ENCODE measurements at places on chromosomes 1 and 21. TPM values are rescaled to one million over a fixed set of nuclear protein-coding genes. Genes with fewer than 3 reads are reported as not detected.

DNA sequence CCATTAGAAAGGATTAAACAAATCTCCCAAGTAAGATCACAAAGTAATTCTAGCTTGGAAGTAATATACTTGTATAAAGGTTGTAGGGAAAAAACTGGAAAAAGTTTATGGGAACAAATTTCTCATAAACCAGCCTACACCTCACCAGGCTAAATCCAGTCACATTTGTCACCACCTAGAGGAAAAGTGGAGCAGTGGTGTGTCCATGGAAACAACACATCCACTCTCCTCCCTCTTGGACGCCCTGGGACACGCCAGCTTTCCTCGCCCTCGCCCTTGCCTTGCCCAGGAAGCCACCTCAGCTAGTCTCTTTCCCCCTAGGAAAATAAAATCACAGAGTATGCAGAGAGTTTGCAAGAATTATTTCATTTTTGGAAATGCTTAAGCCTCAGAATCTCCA, 2.2 kb downstream of the PALMD start:
- H3K27ac ChIP-seq: peak overlapping the region; percentile 55
- H3K4me1 ChIP-seq: no peaks in the 10 kb centered on the region
- peak overlapping the region; percentile 36 for H3K4me3 ChIP-seq
- H3K36me3 ChIP-seq: no peaks in the 10 kb centered on the region

DNA sequence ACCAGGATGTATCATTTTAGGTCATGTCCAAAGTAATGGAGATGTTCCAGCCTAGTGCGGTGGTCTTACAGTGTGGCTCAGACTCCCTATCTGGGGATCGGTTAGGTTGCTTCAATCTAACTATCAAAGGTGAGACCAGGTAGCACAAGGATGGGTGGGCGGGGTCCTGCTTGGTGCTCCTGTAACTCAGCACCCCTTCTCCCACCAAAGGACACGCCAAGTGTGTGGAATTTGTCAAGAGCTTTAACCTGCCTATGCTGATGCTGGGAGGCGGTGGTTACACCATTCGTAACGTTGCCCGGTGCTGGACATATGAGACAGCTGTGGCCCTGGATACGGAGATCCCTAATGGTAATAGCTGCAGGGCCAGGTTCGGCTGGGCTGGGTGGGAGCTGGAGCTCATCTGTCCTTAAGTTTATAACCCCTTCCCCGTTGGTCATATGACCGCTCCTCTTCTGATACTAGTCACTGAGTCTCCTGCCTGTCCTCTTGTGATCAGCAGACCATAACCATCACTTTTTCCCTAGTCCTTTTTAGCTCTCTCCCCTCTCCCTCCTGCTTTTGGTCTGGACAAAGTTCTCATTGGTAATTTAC, 5.4 kb downstream of the MARCKSL1 start:
- no peak overlapping the region for H3K4me3 ChIP-seq
- no peak for DNase-seq
- no peak overlapping the region for H3K27ac ChIP-seq
- peaks cover 8% of the 10 kb centered on the region for H3K4me1 ChIP-seq

Gene WLS
- total RNA-seq: 29.9 TPM

GRCh38 chr21:20998456-20998789, 214 bp downstream of the NCAM2 start:
- peaks cover 8% of the 10 kb centered on the region for H3K4me1 ChIP-seq
- H3K27me3 ChIP-seq: no peaks in the 10 kb centered on the region
- no peak for DNase-seq
- H3K4me3 ChIP-seq: peak overlapping the region; percentile 60

Gene EFNA1
- 66.7 TPM for total RNA-seq

DNA sequence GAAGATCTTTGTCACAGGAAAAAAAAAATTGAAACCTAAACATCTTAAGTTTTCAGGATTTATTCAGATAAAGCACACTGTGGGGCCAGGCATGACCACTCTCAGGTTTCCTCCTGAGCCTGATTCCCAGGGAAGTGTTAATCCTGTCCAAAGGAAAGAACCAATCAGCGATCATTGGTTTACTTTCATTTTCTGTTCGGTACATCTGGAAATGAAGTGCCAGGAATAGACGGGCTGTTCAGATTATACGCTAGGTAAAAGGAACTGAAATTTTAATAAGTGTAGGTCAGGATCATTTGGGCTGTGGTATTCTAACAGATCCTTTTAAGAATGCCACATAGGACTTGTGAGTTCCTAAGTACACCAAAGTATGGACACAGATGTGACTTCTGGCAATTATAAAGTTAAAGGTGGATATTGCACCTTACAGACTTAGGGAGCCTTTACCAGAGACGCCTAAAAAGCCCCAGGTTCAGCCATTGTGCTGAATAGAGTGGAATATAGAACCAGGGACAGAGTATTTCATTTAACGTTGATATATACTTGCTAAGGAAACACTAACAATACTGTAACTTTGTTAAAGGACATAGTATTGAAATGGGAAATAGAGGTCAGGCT, 9.3 kb upstream of the CACYBP start:
- H3K4me3 ChIP-seq: peak overlapping the region; percentile 58
- H3K27me3 ChIP-seq: no peaks in the 10 kb centered on the region
- DNase-seq: no peak
- no peaks in the 10 kb centered on the region for H3K36me3 ChIP-seq

Gene RPE65
- not detected for total RNA-seq

DNA sequence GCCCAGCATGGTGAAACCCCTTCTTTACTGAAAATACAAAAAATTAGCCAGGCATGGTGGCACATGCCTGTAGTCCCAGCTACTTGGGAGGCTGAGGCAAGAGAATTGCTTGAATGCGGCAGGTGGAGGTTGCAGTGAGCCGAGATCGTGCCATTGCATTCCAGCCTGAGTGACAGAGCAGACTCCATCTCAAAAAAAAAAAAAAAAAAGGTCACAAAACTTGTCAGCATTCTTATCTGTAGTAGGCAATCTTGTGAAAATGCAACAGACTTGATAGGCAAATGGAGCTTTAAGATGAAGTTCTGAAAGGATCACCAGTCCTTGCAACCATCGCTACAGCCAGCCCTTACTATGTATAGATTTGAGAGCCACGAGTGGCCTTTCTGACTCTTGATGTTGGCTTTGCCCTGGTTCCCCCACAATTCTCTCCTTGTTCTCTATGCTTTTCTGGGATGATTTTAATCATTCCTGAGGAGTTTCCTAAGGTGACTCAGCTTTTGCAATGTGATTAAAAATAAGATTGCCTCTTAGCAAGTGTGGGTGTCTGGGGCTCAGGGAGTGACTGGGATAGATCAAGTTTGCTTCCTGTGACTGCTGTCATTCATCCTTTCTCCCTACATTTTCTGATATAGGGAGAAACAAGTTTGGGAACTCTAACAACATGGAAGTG, 7.1 kb upstream of the MAP1LC3C start:
- H3K27ac ChIP-seq: no peak overlapping the region
- H3K4me1 ChIP-seq: no peaks in the 10 kb centered on the region
- no peak for DNase-seq
- no peaks in the 10 kb centered on the region for H3K27me3 ChIP-seq

DNA sequence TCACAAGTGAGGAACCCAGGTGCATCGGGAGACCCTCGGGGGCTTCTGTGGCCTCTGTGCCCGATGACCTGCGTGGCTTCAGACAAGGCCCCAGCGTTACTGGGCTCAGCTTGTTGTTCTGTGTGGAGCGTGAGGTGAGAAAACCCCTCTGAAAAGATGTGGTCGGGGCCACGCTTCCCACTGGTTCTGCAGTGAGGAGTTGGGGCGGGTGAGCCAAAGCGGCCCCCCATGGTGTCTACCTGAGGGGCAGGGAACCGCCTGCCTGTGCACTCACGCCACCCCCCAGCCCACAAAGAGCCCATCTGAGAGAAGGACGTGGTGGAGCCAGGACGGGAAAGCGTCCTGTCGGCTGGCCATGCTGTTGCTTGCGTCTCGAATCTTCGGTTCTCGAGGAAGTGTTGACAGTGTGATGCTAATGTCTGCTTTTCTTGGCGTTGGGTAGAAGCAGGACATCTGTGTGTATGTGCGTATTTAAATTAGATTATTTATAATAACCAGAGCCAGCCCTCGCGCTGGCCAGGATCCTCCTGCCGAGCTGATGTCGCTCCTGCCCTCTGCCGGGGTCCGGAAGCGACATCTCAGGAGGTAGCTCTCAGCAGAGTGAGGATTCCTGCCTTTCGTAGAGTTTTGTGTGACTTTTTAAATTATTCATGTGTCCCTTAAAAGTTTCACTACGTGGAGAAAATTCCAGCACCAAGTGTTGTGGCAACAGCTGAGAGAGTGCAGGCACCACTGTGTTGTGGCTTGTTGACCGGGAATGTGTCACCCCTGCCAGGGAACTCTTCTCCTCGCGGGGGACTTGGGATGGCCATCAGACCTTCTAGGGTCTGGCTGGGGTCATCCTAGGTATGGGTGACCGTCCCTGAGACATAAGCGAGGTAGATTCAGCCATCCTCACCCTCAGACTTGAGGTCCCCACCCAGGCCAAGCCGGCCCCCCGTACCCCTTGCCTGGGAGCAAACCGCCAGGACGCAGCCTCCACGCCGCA, 15.3 kb downstream of the TMEM201 start:
- no peak overlapping the region for H3K4me3 ChIP-seq
- H3K27me3 ChIP-seq: no peaks in the 10 kb centered on the region
- no peaks in the 10 kb centered on the region for H3K4me1 ChIP-seq
- DNase-seq: no peak
- no peak overlapping the region for H3K27ac ChIP-seq
- peaks cover 45% of the 10 kb centered on the region for H3K36me3 ChIP-seq

Gene C2CD4D
- total RNA-seq: not detected

DNA sequence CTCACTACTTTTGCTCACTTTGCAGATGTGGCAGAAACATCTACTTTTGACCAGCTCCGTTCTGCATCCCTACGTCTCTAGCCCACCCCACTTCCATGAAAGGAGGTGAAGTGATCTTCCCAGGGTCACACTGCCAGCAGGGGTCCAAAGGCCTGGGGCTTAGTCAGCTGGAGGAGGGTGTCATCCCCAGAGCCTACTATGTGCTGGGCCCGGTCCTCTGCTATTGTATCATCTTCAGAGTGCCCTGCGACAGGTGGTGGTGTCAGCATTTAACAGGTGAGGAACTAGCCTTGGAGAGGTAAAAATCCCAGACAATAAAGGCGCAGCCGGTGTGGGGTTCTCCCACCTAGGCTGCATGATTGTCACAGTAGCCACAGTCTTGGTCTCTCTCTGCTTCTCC, 5.6 kb upstream of the BSND start:
- H3K36me3 ChIP-seq: no peaks in the 10 kb centered on the region
- DNase-seq: no peak

Gene OLFML3
- 26.4 TPM for total RNA-seq

GRCh38 chr1:241654641-241655040, 2.6 kb downstream of the WDR64 start:
- no peaks in the 10 kb centered on the region for H3K4me1 ChIP-seq
- no peaks in the 10 kb centered on the region for H3K36me3 ChIP-seq
- H3K27ac ChIP-seq: no peak overlapping the region
- no peaks in the 10 kb centered on the region for H3K27me3 ChIP-seq

Gene FMOD
- 92.3 TPM for total RNA-seq

Gene ANXA9
- not detected for total RNA-seq

DNA sequence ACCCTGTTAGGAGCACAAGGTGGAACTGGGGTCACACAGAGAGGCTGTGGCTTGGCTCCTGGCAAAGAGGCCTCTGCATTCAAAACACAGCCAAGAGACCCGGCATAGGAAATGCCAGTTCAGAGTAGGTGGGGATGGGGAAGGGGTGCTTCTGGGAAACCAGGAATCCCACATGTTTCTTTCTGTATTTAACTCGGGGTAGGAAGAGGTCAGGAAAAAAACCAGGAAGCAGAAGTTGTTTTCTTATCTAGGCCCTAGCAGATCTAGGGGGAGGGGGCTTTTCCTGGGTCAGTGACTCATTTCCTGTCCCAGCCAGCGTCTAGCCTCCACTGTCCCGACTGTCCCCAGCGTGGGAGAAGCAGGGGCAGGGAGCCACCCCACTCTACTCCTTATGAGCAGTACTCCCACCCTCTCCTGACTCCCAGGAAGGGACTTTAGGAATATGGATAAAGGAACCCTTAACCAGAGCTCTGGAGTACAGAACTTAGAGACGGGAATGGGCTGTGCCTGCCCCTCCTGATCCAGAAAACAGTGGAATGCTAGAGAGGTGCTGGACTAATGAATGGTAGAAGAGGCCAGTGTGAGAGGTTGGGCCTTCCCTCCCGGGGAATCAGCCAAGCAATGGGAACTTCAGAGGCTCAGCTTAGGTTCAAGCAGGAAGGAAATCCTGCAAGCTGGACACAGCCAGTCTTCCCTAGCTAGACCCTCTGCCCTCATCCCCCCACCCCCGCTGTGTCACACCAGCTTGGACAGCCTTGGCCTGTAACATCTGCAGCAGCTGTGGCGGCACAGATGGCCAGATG, 5.7 kb downstream of the FHL3 start:
- peak overlapping the region; percentile 35 for H3K4me3 ChIP-seq
- peaks cover 17% of the 10 kb centered on the region for H3K36me3 ChIP-seq
- peaks cover 72% of the 10 kb centered on the region for H3K4me1 ChIP-seq
- H3K27ac ChIP-seq: peak overlapping the region; percentile 93
- DNase-seq: no peak
- H3K27me3 ChIP-seq: no peaks in the 10 kb centered on the region

Gene SESN2
- 7.6 TPM for total RNA-seq

- no peaks in the 10 kb centered on the region for H3K27me3 ChIP-seq
- H3K27ac ChIP-seq: peak overlapping the region; percentile 77
- no peaks in the 10 kb centered on the region for H3K36me3 ChIP-seq
- H3K4me1 ChIP-seq: peaks cover 39% of the 10 kb centered on the region
- DNase-seq: no peak
These were observed 101.1 kb upstream of the JUN start for GRCh38 chr1:58884706-58885661.

DNA sequence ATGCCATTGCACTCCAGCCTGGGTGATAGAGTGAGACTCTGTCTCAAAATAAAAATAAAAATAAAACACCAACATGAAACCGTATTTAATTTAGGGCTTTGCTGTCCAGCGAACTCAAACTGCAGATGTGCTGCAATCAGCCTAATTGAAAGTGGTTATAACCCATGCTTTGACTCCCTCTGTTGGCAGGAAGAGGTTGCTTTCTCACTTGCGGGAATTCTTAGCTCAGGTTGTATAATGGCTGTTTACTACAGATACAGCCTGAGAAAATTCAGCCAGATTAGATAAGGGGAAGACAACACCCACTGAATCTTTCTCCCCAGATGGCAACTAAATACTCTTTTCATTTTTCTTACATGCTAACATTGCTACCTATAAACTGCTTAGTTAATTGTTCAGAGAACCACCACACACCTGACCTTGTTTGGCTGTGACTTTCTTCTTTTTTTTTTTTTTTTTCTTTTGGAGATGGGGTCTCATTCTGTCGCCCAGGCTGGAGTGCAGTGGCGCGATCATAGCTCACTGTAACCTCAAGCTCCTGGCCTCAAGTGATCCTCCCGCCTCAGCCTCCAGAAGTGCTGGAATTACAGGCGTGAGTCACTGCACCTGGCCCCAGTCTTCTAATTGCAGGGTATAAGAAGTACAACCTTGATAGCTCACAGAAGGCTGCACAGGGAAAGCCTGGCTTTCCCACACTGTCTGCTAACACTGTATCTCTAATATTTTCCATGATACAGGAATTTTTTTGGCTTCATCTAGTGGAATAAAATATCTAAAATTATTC, 34.6 kb downstream of the DNTTIP2 start:
- peak; percentile 72 for DNase-seq
- no peaks in the 10 kb centered on the region for H3K27me3 ChIP-seq
- no peaks in the 10 kb centered on the region for H3K36me3 ChIP-seq
- H3K27ac ChIP-seq: peak overlapping the region; percentile 92
- H3K4me1 ChIP-seq: peaks cover 21% of the 10 kb centered on the region
- no peak overlapping the region for H3K4me3 ChIP-seq

All from ascending aorta (tissue), 2 donors.